ENCODE measurements at places on chromosomes 16 and 17.

- no peak for DNase-seq
These were observed 24.4 kb downstream of the DHRS7C start for GRCh38 chr17:9766970-9767369.

- DNase-seq, result no peak
These were observed 32.6 kb downstream of the ERN1 start for GRCh38 chr17:64097196-64097936.

- DNase-seq, result no peak
These were observed 41.1 kb downstream of the TMEM132E start for GRCh38 chr17:34620458-34620857.

- DNase-seq, result no peak
These were observed 70.8 kb downstream of the KANSL1 start for GRCh38 chr17:46122486-46122871.

GRCh38 chr16:12639044-12639443 is 164.6 kb downstream of the CPPED1 start:
- no peak for DNase-seq

- DNase-seq, result no peak
These were observed 1.6 kb downstream of the DRC7 start for GRCh38 chr16:57696240-57696639.

DNA sequence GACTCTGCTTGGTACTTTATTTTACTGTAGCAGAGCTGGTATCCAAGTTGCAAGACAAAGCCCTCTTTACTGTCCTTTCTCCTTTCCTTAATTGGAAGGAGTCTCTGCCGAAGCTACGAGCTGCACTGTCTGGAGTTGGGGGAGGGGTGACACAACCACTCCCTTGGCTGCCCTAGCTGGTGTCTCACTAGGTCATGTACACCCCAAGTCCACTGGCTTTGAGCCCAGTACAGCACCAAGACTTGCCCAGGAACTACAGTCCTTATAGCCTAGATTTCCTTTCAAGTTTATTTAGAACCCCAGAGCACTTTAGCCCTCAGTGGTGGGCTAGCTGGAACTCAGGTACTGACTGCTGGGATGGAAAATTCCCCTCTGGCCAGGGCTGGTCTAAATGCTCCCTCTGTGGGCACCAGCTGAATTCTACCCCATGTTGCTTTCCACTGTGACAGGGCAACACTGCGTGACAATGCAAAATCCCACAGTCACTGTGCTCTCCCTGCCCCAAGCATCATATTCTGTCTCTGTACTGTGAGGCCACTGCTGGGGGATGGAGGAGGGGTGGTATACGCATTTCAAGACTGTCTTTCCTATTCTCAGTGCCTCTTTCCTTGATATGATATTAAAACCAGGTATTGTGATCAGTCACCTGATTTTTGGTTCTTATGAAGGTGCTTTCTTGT is 18.4 kb downstream of the EFCAB5 start:
- DNase-seq, result no peak

DNA sequence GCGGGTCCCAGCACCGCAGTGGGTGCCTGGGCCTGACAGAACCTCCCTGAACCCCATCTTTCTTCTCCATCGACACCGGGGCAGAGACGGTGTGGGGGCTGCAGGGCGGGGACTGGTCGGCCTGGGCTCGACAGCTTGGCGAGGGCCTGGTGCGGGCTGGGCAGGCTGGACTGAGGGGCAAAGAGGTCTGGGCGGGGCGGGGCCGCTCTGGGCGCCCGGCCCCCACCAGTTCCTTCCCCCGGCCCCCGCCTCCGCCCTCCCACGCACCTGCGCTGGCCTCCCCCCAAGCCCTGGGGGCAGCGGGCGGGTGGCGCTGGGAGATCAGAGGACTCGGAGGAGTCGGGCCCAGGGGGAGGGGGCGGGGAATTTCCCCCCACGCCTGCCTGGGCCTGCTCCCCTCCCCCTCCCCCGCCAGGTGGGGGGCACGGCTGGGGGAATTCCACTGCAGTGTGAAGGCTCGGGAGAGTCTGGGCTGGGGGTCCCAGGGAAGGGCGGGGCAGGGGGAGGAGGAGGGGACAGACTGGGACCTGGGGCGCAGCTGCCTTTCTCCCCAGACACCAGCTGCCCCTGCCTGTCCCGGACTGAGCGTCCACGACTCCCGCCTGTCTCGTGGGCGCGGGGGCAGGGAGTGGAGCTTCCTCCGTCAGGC is 877 bp upstream of the KREMEN2 start:
- DNase-seq, result no peak

GRCh38 chr16:3158026-3158509 is 23.2 kb downstream of the ZNF213 start:
- DNase-seq, result no peak

GRCh38 chr17:75272848-75273184 is 1.8 kb upstream of the MIF4GD start:
- no peak for DNase-seq

DNA sequence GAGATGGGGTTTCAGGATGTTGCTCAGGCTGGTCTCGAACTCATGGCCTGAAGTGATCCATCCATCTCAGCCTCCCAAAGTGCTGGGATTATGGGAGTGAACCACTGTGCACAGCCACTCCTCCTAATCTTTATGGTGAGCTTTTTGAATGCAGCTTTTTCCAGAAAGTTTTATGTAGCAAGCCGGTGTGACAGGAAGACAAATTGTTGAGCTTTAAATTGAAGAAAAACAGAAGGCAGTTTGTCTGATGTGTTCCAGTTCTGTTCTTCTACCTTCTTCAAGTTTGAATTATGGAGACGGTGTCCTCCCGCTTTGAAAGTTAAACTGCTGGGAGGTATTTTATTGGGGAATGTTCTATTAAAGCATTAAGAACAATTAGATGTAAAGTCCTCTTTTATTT is 177.1 kb downstream of the SNX29 start:
- no peak for DNase-seq

DNA sequence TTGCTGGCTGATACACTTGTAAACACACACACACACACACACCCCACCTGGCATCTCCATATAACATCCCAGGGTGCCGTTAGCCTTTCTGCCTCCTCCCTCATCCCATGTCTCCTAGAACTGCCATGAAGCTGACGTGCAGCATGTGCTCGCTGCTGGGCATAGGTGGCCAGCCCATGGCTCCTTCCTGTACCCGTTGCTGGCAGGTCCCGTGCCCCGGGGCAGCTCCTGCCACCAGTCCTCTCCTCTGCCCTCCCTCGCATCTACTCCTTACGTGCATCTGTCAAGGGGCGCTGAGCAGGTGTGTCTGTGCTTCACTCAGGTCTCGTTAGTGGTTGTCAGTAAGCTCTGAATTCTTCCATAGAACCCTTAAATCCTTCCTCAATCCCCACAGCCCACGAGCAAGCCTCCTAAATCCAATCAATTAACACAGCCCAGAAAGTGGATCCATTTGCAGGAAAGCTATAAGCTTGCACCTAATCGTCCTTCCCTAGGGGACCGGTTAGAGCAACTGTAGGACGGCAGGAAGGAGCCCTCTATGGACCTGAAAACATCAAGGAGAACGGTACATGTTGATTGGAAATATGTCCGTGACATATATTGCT is 218.1 kb upstream of the FOXF1 start:
- no peak for DNase-seq

GRCh38 chr17:48637323-48638260 is 11.4 kb upstream of the HOXB9 start:
- no peak for DNase-seq

- DNase-seq, result no peak
These were observed 30.6 kb downstream of the CACNA1G start for GRCh38 chr17:50590946-50591737.

DNA sequence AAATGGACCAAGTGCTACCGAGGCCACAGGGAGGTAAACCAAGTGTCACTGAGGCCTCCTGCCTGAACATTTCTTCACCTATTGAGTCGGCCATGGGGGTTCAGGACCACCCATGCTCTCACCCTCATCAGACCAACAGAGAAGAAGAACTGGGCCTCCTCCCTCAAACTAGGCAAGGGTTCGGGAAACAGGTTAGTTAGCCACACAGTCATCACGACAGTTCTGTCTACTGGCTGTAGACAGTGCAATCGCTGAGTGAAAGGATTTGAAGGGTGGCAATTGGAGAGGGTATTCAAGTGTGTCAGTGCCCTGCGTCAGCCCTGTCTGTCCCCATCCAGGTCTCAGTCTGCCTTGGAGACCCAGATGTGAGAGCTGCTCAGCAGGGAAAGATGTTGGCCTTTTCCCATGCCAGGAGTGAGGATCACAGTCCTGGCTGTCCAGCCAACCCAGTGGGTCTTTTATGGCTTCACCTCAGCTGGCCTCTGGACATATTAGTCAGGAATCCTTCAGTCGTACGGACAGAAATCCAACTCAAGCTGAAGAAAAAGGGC is 19.9 kb downstream of the TBX2 start:
- DNase-seq, result no peak

DNA sequence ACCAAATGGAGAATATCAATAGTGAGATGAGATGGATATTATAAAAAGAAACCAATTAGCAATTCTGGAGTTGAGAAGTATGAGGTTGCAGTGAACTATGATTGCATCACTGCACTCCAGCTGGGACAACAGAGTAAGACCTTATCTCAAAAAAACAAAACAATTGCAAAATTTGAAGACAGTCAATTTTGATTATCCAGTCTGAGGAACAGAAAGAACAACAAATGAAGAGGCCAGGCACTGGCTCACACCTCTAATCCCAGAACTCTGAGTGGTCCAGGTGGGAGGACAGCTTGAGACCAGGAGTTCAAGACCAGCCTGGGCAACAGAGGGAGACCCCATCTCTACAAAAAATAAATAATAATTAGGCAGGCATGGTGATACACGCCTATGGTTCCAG is 35.0 kb downstream of the USP32 start:
- no peak for DNase-seq

DNA sequence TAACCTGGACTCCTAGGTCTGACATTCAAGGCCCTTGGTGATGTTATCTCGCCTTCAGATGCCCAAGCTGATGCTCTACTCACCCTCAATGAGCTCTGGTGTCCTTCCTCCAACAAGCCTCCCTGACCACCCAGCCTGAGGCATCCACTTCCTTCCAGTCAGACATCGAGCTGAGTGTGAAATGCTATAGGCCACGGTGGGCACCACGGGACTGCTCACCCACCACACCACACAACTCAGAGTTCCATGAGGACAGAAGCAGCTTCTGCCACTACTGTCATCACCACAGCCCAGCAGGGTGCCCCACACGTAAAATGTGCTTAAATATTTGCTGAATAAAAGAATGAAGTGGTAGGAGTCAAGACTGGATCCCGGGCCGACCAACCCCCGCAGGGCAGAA is 12.0 kb downstream of the CREBBP start:
- DNase-seq, result no peak

DNA sequence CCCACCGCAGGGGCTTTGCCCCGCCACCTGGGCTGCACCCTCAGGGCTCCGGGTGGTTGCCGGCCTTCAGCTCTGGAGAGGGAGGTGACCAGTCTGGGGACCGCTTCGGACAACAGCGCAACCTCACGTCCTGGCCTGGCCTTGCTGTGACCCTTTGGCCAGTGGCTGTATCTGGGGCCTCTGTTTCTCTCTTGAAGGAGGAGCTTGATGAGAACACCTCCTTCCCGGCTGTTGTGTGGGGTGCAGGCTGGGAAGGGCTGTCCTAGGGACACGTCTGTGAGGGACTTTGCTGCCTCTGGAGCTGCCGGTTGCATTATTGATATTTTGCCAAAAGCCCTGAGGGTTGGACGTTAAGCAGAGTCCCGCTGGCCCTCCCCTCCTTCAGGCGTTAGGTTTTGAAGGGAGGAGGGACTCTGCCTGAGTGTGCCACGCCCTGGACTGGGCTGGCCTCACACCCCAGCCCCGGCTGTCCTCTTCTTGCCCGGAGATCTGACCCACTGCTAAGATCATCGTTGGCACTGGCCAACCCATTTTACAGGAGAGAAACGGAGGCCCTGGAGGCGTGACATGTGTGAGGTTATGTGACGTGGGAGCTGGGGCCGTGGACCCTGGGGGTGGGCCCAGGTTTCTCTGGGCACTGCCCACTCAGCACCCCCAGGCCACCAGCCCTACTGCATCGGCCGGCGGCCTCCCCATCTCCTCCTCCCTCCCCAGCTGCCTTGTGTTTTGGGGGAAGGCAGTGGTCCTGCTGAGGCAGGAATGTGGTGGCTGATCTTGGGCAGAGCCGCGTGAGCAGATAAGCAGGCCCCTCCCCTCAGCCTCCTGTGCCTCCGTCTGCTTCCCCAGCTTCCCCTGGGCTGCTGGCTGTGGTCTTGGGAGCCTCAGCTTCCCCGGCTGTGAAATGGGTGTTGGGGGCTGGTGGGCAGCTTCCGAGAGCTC is 8.5 kb downstream of the ZFPM1 start:
- no peak for DNase-seq

- DNase-seq, result no peak
These were observed 117.7 kb downstream of the WSCD1 start for GRCh38 chr17:6187836-6188235.

DNA sequence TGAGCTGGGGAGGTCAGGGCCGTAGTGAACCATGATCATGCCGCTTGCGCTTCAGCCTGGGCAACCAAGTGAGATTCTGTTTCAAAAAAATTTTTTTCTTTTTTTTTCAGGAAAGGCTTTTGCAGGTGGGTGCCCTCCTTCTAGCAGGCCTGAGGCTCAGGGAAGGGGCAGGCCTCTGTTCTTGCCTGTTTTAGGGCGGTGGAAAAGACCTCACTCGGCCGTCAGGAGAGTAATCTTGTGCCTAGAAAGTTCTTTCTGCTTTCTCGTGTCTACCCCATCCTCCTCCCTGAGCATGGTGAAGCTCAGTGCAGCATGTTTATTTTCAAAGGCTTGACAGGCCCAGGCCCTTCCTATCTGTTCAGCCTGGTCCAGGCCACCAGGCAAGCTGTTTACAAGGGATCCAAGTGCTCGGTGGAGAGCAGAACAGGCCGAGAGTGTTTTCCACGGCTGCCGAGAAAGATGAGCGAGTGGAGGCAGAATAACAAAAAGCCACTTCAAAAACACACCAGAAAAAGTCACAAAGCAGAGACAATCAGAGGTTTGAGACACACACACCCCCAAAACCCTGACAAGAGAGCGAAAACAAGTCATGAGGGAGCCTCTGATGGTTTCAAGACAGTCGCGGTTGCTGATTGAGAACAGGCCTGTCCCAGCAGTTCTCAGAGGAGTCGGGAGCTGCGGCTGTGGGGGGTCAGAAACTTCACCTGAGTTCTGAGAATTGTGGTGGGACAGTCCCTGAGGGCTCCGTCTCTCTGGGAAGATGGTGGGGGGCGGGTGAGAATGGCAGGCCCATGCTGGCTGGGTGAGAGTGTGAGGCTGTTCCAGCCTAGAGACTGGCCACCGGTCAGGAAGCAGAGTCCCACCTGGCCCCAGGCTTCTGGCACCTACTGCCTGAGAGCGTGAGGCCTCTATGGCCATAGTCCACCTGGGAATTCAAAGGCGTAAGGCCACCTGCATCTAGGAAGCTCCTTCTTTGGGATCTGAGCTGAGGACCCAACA is 37.5 kb upstream of the CCR7 start:
- DNase-seq, result no peak

DNA sequence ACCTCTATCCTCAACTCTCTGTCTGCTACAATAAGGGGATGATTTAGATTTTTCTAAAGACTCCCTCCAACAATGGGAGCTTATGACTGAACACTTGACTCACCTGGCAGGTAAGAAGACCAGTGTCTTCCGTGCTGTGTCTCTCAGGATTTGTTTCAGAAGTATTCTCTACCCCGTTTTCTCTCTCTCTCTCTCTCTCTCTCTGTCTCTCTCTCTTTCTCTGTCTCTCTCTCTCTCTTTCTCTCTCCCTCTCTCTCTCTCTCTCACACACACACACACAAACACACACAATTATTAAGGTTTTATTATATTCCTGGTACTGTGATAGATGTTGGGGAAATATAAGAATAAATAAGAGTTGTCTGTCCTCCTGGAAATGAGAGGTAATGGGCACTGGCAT is 263.9 kb downstream of the TOX3 start:
- no peak for DNase-seq
